ENCODE measurements at places on chromosomes 6 and 20. TPM values are rescaled to one million over a fixed set of nuclear protein-coding genes. Genes with fewer than 3 reads are reported as not detected.

- DNase-seq, result no peak
These were observed 75.9 kb downstream of the ATG5 start for GRCh38 chr6:106249658-106250057.

Gene VGLL2
- not detected for total RNA-seq

Gene LHFPL5
- total RNA-seq, result not detected

GRCh38 chr20:17710379-17711266 is 10.9 kb downstream of the BANF2 start:
- DNase-seq, result no peak

Gene C20orf202
- not detected for total RNA-seq

DNA sequence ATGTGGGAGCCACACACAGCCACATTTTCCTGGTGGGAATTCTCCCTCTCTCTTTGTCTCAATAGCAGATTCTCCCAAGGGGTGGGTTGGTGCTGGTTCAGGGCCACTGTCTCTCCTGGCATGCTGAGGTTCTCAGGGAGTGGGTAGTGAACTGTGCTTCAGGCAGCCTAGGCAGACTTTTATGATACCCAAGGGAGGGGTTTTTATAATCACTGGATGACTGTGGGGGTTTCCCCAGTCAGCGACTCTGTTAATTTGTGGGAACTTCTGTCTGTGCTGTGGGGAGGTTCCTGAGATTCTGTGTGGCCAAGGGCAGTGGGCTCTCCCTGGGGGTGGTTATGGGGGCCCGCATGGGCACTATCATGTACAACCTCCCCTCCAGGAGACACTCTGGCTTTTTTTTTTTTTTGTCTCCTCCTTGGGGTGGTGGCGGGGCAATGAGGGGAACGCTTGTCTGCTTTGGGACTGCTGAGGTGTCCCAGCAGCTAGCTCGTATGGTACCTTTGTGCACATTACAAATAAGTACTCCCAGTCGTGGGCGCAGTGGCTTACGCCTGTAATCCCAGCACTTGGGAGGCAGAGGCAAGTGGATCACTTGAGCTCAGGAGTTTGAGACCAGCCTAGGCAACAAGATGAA is 10.0 kb downstream of the PTK7 start:
- DNase-seq, result peak; percentile 50

Gene MYH7B
- total RNA-seq, result 0.23 TPM

DNA sequence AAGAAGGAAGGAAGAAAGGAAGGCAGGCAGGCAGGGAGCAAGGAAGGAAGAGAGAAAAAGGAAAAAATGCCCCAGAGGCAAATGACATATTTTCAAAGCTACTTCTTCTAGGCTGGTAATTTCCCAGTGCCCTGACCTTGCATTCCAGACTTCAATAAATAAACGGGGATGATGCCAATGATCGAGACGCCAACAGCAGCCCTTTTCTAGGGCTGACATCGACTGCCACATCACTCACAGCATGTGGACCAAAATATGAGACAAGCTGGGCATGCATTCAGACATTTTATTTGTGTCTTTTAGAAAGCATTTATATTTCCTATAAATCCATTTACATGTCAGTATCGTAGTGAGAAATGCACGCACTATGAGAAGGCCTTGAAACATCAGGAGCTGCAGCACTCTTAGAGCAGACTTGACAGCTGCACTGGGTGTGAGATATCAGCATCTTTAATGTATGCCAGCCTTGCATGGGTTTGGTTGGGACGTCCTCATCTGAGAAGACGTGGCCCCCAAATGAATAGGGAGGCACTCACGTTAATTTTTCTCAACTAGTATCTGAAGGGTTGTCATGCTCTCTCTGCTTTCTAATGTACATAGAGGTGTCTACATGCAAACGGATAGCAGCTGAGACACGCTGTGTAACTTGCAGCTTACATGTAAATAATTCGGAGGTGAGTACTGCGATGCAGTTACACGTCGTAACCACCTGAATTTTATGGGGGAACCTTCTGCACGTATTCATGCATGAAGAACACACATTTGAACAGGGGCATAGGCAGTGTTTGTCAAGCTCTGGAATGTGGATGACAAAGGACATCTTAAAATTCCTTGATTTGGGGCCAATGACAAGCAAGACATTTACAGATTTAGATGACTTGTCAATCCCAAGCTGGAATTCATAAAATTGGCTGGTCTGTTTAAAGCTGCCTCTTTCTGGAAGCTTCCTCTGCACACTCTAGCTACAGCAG is 149.1 kb upstream of the AGPAT4 start:
- DNase-seq, result no peak

DNA sequence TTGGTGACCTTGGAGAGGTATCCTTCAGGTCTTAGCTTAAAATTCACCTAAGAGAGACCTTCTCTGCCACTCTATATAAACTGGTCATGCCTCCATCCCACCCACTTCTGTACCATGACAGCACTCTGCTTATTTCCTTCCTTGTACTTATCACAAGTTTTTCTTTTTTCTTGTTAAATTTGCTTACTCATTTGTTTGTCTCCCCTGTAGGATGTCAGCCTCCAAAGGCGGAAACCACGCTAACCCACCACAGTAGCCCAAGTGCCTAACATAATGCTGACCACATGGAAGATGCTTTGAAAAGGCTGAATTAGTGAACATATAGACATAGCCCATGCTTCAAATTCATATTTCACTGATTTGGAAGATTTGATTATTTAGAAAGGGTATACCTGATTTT is 5.4 kb downstream of the BMP6 start:
- DNase-seq, result no peak

Gene ZNF512B
- total RNA-seq, result 13.1 TPM

DNA sequence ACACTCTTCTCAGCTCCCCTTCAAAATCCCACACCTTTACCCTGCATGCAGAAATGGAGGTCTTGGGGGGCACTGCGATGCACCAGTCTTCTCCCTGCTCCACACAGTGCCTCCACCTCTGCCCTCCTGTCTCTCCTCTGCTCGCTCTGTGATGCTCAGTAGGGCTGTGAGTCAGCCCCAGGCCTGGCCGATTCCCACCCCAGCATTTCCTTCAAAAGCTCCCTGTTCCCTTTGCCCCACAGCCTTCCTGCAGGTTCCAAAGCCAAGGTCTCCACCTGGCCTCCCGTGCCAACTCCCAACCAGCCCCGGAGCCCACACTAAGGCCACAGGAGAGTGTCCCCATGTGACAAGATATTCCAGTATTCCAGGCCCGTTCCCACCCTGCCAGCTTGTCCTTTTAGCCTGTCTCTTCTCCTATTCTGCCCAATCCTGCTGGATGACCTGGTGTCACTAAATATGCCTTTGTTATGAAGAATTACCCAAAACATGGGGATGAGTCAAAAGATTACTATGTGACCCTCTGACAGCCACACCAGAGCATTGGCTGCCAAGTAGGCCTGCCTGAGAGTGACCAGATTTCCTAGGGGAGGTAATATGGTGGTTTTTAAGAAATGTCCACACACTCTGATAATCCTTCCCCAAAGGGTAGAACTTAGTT is 118.9 kb upstream of the NXT1 start:
- no peak for DNase-seq

DNA sequence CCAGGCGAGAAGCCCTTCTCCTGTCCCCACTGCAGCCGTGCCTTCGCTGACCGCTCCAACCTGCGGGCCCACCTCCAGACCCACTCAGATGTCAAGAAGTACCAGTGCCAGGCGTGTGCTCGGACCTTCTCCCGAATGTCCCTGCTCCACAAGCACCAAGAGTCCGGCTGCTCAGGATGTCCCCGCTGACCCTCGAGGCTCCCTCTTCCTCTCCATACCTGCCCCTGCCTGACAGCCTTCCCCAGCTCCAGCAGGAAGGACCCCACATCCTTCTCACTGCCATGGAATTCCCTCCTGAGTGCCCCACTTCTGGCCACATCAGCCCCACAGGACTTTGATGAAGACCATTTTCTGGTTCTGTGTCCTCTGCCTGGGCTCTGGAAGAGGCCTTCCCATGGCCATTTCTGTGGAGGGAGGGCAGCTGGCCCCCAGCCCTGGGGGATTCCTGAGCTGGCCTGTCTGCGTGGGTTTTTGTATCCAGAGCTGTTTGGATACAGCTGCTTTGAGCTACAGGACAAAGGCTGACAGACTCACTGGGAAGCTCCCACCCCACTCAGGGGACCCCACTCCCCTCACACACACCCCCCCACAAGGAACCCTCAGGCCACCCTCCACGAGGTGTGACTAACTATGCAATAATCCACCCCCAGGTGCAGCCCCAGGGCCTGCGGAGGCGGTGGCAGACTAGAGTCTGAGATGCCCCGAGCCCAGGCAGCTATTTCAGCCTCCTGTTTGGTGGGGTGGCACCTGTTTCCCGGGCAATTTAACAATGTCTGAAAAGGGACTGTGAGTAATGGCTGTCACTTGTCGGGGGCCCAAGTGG is 5.3 kb downstream of the SNAI1 start:
- no peak for DNase-seq

Gene FOXP4
- 13.8 TPM for total RNA-seq

Gene SNPH
- 2.5 TPM for total RNA-seq

DNA sequence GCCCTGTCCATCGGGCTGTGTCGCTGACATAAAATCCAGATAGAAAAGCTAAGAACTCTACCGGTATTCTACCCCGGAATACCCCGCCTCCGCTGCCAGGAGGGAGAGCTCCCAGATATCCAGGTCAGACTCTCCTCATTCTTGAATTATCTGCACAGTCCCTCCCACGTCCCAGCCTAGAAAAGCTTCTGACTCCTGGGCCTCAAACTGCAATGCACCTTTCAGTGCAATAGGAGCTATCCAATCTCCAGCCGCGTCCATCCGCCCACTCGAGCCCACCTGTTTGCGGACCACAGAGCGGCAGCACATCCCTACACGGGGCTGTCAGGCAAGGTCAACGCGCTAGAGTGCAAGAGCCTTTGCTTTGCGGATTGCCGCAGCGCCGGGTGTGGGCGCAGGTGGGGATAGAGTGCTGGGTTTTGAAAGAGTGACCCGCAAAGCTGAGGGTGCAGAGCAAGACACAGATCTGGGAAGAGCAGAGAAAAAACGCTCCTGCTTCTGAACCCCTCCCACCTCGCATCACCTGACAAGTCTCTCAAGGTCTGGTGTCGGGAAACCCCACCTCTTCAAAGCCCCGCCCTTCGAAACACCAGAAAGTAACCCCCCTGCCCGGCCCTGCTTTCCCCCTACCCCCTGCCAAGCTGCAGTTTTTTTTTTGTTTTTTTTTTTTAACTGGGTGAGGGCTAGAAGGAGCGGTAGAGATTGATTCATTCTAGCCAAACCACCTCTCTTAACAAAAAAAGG is 1.3 kb downstream of the TAPBP start:
- DNase-seq, result peak; percentile 90

DNA sequence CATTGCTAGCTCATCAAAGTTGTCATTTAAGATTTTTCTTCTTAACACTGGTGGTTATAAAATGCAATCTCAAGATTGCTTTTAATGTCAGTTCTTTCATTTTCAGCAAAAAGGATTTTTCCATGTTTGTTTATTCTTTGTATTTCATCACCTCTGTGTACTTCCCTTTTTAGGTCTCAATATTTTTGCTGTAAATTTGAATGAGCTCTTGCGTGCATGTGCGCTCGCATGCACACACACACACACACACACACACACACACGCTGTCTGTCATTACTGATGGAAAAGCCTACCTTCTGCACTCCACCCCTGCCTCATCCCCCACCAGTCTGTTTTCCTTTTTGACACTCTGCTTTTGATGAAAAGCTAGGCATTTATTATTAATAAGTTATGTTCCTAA is 85.3 kb upstream of the FYN start:
- DNase-seq, result no peak

- DNase-seq, result no peak
These were observed 30.2 kb upstream of the NNAT start for GRCh38 chr20:37490663-37491350.
